ENCODE measurements at places on chromosomes 3 and 15.

DNA sequence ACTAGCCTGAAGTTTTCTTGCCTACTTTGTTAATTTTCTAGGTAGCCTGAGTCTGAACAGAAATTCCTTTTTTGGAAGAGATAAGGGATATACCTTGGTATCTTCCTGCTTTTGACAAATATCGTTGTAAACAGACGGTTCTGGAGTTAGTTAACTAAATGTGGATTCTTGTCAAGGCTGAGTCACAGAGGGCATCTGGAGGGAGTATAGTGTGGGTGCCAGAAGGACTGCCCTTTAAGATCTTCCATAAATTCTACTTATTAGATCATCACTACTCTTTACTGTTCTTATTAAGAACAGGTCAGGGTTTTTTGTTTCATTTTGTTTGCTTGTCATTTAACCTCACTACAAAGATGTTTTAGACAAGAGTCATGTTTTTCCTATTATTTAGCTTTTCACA is 125.3 kb upstream of the SKOR1 start:
- DNase-seq, result no peak

DNA sequence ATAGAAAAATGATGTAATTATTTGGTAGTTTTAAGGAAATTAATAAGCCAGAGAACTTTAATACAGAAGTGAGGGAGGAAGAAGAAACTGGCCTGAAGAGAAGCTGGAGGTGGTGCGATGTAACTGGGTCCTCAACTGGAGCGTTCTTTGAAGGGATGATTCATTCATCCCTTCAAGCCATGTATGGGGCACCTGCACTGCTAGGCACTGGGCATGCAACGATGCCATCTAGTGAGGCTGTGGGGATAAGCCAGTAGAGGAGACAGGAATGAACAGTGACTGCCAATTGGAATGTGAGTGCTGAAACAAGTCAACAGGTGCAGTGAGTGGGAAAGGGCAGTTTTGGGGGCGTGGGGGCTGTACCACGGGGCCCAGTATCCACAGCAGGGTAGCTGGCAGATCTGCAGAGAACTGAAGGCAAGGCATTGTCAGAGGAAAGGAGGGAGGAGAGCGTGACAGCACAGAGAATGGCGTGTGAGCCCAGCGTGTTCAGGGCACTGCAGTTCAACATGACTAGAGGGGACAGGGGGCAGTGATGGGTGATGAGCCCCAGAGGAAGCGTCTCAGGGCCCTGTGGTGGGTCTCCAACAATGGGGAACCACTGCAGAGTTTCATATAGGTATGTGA is 3.8 kb upstream of the KIF23 start:
- DNase-seq, result no peak

- no peak for DNase-seq
These were observed 27.2 kb downstream of the USP3 start for GRCh38 chr15:63531586-63531985.

GRCh38 chr15:28109626-28110455 is 10.7 kb upstream of the OCA2 start:
- DNase-seq, result no peak

- no peak for DNase-seq
These were observed 91.1 kb downstream of the MSL2 start for GRCh38 chr3:136105044-136105443.

- no peak for DNase-seq
These were observed 433 bp upstream of the MITF start for GRCh38 chr3:69738859-69739203.

- DNase-seq, result no peak
These were observed 279.5 kb upstream of the NECTIN3 start for GRCh38 chr3:110791995-110792686.

- DNase-seq, result no peak
These were observed 24.7 kb upstream of the SEMA3F start for GRCh38 chr3:50130436-50130835.

Data from activated naive CD4-positive, alpha-beta T cell treated with Interleukin-2 at 50 U/mL for 16 hours (primary cell).